ENCODE measurements at places on chromosomes 5 and 9. TPM values are rescaled to one million over a fixed set of nuclear protein-coding genes. Genes with fewer than 3 reads are reported as not detected.

- no peak for DNase-seq
Measured at GRCh38 chr9:89238424-89238823, 59.8 kb upstream of the SHC3 start.

DNA sequence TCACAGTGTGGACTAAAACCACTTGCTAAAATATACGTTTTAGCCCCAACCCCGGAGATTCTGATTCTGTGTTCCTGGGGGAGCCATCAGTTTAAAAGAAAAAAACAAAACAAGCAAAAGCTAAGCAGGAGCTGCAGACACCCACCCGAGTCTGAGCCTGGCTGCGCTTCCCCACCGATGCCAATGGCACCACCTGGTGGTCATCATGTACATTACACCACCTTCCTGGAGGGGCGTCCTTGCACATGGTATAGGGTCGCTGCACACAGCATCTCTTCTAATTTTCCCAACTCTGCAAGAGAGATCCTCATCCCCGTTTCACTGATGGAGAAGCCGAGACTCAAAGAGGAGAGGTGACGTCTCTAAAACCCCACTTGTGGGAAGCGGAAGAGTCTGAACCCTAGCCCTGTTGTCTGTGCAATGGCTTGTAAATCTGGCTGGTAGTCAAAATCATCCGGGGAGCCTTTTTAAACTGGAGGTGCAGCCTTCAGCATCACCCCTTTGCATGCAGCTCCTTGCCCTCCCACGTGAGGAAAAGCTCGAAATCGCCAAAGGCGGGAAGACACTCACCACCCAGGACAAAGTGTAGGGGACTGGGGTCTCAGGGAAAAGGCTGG lies 23.1 kb upstream of the CNOT6 start:
- DNase-seq = no peak

- no peak for DNase-seq
Measured at GRCh38 chr5:44233691-44234090, 155.5 kb downstream of the FGF10 start.

- DNase-seq = no peak
Measured at GRCh38 chr9:120353506-120353905, 226.5 kb downstream of the CDK5RAP2 start.

- DNase-seq = no peak
Measured at GRCh38 chr9:106962122-106962521, 99.2 kb downstream of the ZNF462 start.

DNA sequence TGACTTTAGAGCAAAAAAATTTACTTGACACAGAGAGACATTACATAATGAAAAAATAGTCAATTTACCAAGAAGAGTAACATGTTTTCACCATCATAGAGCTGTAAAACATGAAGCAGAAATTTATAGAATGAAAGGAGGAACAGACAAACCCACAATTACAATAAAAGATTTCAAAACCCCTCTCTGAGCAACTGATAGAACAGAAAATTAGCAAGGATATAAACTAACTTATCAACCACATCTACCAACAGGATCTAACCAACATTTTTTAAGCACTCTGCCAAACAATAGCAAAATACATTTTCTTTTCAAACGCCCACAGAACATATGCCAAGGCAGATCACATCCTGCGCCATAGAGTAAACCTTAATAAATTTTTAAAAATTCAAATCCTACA lies 17.9 kb downstream of the SLCO4C1 start:
- DNase-seq = no peak

DNA sequence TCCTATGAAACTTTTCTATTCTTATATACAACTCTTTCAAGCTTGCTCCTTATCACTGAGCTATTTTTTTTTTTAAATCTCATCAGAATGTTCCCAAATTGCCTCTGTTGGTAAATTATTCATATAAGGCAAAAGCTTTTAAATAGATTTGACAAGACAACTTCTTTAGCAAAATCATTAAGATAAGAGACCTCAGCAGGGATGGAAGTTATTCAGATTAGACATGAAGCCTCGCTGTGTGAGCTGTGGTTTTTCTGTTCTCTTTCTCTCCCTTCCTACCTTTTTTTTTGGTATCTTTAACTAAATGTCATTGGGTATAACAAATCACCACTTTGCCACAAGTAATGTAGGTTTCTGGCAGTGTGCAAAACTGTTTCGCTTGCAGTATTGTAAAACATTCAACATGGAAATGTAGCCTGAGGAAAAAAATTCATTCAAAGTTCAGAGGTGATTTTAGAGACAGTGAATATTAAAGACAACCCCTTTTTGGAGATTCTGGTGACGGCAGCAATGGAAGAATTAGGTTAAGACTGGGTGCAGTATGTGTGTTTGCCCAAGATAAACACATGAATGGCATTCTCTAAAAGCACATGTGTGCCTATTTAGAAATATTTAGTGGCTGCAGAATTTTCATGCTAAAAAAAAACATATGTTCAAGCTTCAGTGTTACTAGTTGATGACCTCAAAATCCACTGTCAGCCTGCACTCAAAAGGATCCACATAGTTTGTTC lies 467.1 kb downstream of the ZNF608 start:
- DNase-seq = no peak

DNA sequence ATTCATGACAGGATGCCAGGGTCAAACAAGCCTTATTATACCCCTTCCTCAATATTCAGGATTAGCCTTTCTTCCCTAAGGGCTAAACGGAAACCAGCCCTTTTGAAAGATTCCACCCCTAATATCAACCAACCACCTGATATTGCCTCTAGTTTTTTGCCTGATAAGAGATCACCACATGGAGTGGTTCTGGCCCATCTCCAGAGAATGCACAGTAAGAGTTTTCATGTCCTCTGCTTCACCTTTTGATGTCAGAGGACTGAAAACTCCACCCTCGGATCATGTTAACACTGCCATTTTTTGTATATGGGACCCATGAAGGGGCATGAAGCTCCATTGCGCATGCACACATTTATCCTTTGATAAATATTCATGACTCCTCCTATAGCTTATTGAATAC lies 5.8 kb upstream of the LNPEP start:
- no peak for DNase-seq

- DNase-seq = no peak
Measured at GRCh38 chr5:161105525-161105924, 253.5 kb upstream of the ATP10B start.

- DNase-seq = peak; percentile 76
Measured at GRCh38 chr5:75510836-75511434, 494 bp downstream of the CERT1 start.

DNA sequence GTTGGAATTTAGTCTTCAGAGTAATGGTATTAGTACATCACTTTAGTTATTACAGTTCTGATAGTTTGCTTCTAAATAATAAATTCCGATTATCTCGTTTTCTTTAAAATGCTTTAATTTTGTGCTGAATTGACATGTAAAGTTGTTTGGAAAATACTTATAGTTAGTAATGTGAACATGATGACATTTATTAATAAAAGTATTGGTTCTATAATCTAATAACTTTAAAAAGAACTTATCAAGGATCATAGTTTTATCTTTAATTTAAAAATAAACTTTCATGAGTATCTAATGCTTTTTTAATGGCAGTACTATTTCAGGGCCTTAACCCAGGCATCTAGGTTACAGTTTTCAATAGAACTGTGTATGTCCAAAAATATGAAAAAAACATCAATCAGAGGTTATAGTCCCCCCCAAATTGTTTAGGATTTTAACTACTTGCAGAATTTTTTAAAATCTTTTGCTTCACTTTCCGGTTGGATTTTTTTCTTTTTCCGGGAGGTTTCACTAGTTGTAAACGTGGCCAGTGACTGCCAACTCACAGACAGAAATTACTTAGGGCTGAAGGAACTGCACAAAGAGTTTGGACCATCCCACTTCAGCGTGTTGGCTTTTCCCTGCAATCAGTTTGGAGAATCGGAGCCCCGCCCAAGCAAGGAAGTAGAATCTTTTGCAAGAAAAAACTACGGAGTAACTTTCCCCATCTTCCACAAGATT lies 680 bp downstream of the GPX8 start:
- DNase-seq = no peak

- no peak for DNase-seq
Measured at GRCh38 chr9:17776735-17777134, 197.9 kb downstream of the SH3GL2 start.

DNA sequence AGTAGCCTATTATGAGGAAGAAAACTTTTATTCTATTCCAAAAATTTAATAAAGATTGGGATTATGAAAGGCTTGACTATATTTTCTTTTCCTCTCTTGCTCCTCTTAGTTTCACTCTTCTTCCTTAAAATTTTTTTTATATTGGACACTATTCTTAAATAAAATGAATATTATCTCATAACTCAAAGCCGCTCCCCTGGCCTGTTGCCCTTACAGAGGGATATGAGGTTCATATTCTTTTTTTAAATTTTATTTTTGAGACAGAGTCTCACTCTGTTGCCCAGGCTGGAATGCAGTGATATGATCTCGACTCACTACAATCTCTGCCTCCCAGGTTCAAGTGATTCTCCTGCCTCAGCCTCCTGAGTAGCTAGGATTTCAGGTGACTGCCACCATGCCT lies 106.8 kb upstream of the MPDZ start:
- DNase-seq = no peak

- no peak for DNase-seq
Measured at GRCh38 chr5:53971551-53971950, 338.8 kb downstream of the ARL15 start.

GRCh38 chr5:6436715-6437331 lies 11.8 kb upstream of the UBE2QL1 start:
- DNase-seq = no peak

GRCh38 chr9:127783111-127784008 lies 2.5 kb upstream of the CDK9 start:
- DNase-seq = peak; percentile 73

DNA sequence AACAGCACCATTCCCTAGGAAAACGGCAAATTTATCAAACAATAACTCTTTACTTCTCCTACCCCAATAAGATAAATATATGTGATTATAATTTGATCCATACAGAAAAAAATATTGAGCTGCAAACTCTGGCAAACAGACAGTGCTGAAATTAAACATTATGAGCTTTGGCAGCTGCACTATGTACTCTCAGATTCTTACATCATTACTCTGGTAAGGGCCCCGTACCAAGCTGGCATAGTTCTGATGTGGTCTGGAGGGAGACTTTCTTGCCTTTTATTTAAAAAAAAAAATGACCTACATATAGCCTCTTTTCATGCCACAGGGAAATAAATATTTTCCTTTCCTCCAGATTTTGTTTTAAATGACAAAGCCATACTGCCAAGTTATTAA lies 95.0 kb downstream of the NR6A1 start:
- no peak for DNase-seq

DNA sequence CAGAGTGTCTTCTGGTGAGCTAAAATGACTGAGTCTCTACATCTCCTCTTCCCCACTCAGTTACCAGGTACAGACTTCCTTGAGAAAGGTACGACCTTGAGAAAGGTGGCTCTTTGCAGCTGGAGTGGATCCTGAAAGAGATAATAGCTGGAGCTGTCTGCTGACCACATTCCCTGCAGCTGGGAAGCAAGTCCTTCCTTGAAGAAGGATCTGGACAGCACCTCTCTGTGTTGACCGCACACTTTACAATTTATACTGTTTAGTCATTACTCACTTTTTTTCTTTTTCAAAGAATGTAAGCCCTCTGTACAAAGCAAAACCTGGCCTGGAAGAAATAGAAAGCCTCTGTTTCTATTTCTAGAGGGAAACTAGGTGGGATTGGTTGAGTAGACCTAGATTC lies 148.8 kb downstream of the MACIR start:
- DNase-seq = no peak

DNA sequence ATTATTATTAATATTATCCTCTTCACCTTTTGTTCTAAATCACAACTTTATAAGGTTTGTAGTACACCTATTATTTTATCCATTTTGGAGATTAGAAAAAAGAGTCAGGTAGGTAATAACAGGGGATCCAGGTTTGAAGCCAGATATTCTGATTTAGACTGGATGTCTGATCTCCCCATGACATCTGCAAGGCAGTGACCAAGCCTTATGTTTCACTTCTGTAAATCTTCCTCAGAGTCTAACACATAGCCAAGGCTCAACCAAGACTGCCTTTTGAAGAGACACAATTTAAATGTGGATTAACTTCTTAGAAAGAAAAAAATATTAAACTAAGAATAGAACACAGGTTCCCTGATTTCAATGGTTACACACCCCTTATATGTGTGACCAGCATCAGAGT lies 44.2 kb downstream of the CETN3 start:
- DNase-seq = no peak

- no peak for DNase-seq
Measured at GRCh38 chr9:87812375-87813118, 70.1 kb upstream of the SPATA31E1 start.

- no peak for DNase-seq
Measured at GRCh38 chr5:171961117-171961516, 45.3 kb downstream of the FBXW11 start.

GRCh38 chr5:145124806-145125205 lies 710.3 kb downstream of the PRELID2 start:
- no peak for DNase-seq

- no peak for DNase-seq
Measured at GRCh38 chr5:14234204-14234603, 91.1 kb downstream of the TRIO start.

DNA sequence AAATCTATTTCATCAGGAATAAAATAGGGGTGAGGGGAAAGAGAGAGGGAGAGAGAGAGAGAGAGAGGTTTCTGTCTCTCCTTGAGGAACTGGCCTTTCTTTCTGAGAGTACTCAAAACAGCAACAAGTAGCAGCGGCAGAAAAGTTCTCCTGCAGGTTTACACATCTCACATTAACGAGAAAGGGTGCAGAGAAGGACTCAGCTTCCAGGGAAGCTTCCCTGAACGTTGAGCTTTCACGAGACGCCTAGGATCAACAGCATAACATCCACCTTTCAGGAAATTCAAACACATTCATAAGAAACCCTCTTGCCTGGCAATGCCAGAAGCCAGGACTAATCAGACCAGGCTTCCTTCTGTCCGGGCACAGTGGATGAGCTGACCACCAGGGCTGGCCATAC lies 162.9 kb downstream of the ZDHHC21 start:
- no peak for DNase-seq

TXNDC8 gene
- total RNA-seq = not detected

NDUFA8 gene
- total RNA-seq = 27.3 TPM

INSYN2B gene
- not detected for total RNA-seq

CIZ1 gene
- total RNA-seq = 33.5 TPM

PCAT7 gene
- total RNA-seq = 1.2 TPM

FOXD4L4 gene
- total RNA-seq = not detected

JMY gene
- total RNA-seq = 4.7 TPM

OR1J2 gene
- total RNA-seq = not detected

ECSCR gene
- 2.5 TPM for total RNA-seq

HTR4 gene
- total RNA-seq = not detected

DOCK2 gene
- 5.4 TPM for total RNA-seq

PRDM9 gene
- not detected for total RNA-seq

CSF2 gene
- total RNA-seq = not detected

LHX6 gene
- total RNA-seq = 0.51 TPM

SIT1 gene
- total RNA-seq = 0.46 TPM

IFNA2 gene
- total RNA-seq = not detected
